ENCODE measurements at places on chromosomes 1 and 21.
A peak's percentile ranks its signal among the peaks of the same experiment; 100 is the strongest.

DNA sequence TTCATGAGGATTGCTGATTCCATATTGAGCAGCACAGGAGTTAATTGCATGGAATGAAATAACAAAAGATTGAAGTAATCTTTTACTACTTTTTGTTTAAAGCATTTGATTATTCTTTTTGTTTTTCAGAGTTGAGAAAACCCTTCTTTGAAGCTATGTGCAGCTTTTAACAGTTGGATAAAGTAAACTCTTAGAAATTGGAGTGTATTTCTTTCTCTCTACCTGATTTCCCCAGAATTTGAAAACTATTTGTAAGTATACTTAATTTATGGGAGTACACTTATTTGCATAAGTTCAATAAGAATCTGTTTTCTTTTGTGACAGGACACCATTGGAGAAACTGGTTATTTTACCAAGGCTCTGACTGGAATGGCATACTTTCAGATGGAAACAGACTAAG is 133.6 kb downstream of the TRIM33 start:
- DNase-seq: no peak

- no peak for DNase-seq
These were observed 43.9 kb downstream of the NAV1 start for GRCh38 chr1:201582705-201583442.

DNA sequence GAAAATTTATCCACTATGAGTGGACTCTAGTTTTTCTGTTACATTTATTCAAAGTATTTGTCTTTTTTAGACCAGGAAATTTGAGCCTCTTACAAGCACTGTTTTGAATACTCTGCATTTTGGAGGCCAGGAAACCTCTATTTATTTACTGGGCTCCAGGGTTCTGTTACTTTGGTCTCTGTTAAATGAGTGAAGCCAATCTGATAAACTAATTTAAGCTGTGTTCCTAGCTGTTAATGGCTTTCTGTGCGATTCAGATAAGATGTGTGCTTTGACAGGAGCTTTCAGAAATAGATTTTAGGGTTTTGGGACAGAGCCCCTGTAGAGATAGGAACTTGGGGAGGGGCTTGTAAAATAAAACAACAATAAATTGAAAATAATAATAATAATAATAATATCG is 23.9 kb downstream of the ACKR1 start:
- no peak for DNase-seq

GRCh38 chr1:246566813-246567645 is 773 bp downstream of the CNST start:
- peak; percentile 27 for DNase-seq

DNA sequence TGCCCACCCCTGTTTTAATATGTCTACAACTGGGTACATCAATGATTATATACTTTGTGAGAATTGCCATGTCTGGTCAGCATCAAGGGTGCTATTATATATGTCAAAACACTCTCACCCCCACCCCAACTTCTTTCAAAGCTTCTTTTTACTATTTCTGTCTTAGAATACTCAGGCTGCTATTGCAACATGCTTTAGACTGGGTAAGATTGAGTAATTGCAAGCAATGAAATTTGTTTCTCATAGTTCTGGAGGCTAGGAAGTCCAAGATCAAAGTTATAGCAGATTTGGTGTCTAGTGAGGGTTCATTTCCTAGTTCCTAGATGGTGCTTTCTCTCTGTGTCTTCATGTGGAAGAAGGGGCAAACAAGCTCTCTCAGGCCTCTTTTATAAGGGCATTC is 100.5 kb upstream of the KCNK1 start:
- no peak for DNase-seq

DNA sequence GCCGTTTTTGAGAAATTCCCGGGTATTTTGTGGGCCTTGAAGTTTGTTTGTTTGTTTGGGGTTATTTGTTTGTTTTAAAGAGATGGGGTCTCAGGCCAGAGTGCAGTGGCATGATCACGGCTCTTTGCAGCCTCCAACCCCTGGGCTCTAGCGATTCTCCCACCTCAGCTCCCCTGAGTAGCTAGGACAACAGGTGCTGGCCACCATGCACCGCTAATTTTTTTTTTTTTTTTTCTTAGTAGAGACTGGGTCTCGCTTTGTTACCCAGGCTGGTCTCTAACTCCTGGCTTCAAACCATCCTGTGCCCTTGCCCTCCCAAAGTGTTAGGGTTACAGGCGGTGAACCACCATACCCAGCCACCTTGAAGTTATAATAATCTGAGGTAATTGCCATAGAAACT is 2.0 kb downstream of the CHTOP start:
- no peak for DNase-seq

GRCh38 chr1:239125027-239125426 is 261.3 kb upstream of the CHRM3 start:
- no peak for DNase-seq

DNA sequence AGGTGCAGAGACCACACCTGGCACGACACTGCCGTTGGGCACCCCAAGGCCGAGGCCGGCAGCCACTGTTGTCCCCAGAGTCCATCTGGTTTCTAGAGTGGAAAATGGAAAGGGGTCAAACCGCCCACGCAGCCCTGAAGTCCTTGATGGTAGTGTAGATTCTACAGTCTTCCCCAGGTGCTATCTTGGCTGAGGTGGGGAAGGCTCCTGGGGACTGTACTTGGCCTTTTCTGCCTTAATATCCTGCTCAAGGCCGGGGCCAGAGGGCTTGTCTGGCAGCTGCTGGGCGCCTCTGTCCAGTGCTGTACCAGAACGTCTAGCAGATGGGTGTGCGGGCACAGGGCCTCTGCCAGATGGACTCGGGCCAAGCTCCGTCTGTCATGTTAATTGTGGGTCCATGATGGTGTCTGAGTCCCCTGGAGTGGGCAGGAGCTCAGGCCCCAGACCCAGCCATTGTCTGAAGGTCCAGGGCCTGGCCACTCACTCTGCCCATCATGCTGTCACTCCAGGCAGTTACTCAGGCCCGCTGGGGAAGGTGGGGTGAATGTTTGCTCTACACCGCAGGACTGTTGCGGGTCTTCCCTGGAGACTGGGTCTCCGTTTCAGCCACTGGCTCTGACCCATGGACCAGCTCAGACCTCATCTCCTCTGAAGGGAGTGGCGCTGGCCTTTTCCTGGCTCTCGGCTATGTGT is 161.9 kb upstream of the COL6A1 start:
- DNase-seq: no peak

Data from CD4-positive, alpha-beta T cell treated with Interleukin-2 at 100 ng/mL for 4 hours (primary cell).